Activated T-helper 9 cell treated with anti-CD3 and anti-CD28 coated beads, Interleukin-2, amount 50 U/mL, for 16 hours (primary cell): ENCODE measurements at places on chromosomes 11 and 22.

GRCh38 chr22:38974170-38974825 lies 7.8 kb upstream of the APOBEC3B start:
- no peak for DNase-seq

DNA sequence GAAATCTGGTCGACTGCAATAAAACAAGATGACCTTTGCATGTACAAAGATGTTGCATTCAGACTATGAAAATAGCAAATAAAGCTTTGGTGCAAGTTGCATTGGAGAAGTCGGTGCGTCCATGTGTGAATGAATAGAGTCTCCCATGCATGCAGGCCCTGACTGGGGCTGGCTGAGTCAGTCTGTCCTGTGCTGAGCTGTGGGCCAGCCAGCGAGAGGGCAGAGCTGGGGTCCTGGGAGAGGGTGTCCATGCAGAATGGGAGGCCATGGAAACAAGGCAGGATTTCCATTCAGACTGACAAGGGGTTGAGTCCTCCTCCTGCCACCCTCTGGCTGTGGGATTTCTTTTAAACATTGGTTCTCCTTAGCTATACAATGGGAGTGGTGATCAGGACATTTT lies 2.3 kb upstream of the CRYBB3 start:
- no peak for DNase-seq

DNA sequence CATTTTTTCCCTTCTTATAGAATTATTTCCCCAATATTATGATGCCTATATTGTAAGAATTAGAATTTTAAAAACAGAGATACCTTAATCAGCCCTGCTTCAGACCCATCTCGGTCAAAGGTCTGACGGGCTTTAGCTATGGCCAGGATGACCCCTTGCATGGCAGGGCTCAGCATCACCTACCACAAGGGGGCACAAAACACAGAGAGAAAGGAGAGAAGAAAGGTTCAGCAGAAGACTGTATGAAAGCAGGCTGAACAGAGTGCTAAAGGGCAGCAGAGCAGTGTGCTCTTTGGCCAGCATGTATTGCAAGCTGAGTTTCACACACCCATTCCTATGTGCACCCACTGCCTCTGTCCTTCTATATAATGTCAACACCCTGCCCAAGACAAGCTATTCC lies 26.8 kb downstream of the CLDN25 start:
- no peak for DNase-seq

DNA sequence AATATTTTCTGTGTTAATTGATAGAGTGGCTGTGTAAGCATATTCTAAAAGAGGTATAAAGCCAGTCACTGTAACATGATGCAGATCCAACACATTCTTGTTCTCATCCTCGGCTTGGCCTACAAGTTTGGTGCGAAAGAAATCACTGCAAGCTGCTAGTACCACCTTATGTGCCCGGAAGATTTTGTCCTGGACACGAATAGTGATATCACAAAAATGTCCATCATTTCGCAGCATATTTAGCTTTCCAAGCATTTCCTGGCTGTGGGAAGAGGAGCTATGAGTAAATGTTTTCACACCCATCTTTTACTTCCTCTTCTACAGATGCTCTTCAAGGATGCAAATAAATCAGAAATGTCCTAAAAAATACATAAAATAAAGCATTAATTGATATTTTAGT lies 53.1 kb downstream of the ZBTB44 start:
- DNase-seq = no peak

GRCh38 chr11:719214-720016 lies 13.4 kb downstream of the EPS8L2 start:
- DNase-seq = no peak

GRCh38 chr11:96150609-96151008 lies 192.4 kb downstream of the MAML2 start:
- DNase-seq = no peak

GRCh38 chr22:20222764-20223420 lies 45.2 kb downstream of the RTN4R start:
- DNase-seq = no peak

DNA sequence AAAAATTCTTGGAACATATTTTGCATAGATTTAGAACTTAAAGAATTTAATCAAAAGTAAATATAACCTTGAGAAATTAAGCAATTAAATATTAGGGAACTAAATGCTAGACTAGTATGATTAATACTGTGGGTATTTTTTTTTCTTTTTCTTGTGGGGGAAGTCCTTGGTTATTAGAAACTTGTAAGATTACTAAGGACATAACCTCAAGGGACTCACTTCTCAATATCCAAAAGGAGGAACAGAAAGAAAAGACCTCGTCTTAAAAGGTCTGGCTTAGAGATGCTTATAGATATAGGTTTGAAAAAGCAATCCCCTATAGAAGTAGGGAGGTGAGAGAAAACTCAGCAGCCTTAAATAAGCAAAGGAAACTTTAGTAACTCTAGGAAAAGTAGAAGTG lies 368.5 kb downstream of the INSC start:
- DNase-seq = no peak

GRCh38 chr11:27720277-27720830 lies 20.1 kb upstream of the BDNF start:
- DNase-seq = no peak

DNA sequence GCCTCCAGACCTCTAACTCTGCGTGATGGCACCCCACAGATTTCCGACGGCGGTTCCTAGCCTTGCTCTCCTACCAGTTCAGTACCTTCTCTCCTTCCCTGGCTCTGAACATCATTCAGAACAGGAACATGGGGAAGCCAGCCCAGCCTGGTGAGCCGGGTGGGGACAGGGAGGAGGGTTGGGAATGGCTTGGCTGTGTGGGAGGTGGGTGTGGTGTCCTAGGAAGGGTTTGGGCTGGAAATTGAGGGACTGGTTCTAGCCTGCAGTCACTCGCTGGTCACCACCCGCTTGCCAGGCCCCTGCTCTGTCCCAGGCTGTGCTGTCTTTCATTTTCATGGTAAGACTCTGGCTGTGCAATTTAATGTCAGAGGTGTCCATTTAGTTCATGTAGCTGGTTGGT lies 33.9 kb downstream of the NAT10 start:
- DNase-seq = no peak

DNA sequence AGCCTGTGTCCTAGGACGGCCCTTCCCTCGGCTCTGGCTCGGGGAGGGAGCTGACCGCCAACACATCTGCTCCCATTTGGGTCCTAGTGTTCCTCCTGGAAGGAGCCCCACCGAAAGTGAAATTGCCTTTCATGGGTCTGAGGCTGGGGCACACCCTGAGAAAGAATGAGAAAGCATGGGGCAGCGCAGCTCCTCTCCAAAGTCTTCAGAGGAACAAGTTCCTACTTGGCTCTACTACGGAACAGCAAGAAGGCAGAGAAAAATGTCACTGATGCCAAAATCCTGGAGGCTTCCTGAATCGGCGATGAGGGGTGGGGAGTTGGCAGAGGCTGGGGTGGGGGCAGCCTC lies 41.5 kb upstream of the MYEOV start:
- no peak for DNase-seq

- DNase-seq = no peak
Measured at GRCh38 chr11:104918113-104918824, 20.0 kb upstream of the CASP12 start.

DNA sequence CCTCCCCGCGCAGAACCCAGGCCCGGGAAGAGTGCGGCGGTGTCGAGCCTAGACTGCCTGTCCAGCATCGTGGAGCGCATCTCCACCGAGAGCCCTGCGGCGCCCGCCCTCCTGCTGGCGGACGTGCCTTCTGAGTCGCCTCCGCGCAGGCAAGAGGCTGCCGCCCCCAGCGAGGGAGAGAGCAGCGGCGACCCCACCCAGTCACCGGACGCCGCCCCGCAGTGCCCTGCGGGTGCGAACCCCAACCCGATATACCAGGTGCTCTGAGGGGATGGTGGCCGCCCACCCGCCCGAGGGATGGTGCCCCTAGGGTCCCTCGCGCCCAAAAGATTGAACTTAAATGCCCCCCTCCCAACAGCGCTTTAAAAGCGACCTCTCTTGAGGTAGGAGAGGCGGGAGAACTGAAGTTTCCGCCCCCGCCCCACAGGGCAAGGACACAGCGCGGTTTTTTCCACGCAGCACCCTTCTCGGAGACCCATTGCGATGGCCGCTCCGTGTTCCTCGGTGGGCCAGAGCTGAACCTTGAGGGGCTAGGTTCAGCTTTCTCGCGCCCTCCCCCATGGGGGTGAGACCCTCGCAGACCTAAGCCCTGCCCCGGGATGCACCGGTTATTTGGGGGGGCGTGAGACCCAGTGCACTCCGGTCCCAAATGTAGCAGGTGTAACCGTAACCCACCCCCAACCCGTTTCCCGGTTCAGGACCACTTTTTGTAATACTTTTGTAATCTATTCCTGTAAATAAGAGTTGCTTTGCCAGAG lies 2.0 kb downstream of the MYOD1 start:
- DNase-seq = no peak

DNA sequence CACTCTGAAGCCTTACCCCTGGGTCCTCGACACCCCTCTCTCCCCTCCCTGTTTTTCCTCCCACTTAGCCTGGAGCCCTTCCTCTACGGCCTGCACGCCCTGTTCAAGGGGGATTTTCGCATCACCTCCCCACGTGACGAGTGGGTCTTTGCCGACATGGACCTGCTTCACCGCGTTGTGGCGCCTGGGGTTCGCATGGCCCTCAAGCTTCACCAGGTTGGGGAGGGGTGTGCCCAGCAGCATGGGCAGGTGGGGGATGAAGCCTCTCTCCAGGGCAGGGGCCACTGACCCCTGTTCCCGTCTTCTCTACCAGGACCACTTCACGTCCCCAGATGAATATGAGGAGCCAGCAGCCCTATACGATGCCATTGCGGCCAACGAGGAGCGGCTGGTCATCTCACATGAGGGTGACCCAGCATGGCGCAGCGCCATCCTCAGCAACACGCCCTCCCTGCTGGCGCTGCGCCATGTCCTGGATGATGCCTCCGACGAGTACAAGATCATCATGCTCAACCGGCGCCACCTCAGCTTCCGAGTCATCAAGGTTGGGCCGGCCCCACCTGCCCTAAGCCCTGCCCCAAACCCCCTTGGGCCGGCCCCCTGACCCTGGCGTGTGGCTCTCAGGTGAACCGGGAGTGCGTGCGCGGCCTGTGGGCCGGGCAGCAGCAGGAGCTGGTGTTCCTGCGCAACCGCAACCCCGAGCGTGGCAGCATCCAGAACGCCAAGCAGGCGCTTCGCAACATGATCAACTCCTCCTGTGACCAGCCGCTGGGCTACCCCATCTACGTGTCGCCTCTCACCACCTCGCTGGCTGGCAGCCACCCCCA lies 2.8 kb upstream of the SIPA1 start:
- DNase-seq = no peak

DNA sequence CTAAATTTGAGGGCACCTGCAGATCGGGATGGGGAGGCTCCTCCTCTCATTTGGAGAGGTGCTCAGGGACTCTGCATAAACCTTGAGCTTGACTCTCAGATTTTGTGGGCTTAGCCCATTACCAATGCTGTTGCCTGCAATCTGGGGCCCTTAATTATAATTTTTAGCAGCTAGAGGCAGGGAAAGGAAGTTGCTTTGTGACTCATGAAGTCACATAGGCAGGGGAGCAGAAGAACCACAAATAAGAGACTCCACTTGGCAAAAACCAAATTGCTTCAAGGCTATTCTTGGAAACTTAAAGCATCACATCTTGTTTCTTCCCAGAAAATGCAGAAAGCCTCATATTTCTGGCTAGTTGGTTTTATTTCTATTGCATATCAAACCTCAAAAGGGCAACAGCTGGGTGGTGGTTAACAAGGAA lies 46.9 kb downstream of the MICAL2 start:
- DNase-seq = no peak

DNA sequence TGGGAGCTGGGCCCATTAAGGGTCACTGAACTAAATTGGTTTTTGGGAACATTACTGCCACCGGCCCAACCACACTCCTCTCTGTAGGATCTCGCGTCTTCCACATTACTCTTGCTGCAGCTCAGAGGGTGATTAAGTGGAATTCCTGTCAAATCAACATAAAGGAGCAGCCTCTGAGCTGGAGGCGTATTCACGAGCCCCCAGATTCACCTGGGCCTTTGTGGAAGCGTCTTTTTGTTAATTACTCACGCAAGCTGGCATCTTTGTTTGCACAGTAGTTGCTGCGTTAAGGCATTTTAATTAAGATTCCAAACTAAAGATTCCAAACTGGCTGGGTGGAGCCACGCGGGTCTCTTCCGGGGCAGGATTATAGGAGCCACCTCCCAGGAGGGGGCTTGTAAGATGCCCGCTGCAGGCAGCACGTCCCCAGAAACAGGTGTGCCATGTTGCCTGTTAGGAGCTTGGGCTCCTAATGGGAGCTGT lies 21.5 kb upstream of the RFPL3 start:
- no peak for DNase-seq

- DNase-seq = no peak
Measured at GRCh38 chr22:44934454-44934735, 75.4 kb downstream of the PHF21B start.

DNA sequence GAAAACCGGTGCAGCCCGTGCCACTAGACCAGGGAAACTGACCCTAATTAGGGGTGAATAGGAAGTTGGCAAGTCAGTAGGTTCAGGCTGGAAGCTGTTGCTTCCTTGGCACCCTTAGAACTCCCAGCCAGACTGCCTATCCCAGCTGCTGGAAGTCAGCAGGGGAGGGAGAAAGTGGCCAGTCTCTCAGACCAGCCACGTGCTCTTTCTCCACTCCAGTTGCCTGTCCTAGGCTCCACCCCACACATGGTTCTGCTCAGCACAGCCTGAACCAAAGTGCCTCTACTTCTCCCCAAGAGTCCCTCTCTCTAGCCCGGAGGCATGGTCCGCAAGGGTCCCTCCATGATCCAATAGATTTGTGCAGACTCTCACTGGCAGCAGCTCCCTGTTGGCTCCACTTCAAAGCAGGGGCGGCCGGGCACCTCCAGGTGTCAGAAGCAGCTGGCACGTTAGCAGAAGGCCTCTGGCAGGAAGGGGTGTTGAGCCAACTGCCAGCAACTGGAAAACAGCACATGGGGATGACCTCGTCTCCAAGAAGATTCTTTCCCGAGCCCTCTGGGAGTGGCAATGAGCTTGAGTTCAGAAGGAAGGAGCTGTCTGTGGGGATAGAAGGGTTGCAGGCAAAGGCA lies 27.7 kb downstream of the ARFGAP2 start:
- DNase-seq = no peak

GRCh38 chr11:38456371-38456770 lies 1858.3 kb upstream of the RAG2 start:
- no peak for DNase-seq

DNA sequence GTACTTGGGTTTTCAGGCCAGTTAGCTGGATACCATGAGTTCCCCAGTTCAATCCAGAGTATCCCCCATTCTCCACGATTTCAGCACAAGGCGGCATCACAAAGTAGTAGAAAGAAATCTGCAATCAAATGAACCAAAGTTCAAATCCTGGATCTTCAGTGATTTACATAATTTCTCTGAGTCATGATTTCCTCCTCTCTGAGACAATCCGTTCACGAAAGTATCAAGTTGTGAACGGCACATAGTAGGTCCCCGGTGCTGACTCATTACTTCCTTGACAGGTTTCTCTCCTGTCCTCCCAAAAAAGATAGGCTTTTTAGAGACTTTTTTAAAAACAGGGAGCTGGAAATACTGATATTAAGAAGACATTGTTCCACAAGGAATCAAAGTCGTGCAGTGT lies 69.1 kb upstream of the AKIP1 start:
- DNase-seq = no peak

GRCh38 chr22:25839755-25840154 lies 97.8 kb downstream of the MYO18B start:
- no peak for DNase-seq
